Pons (tissue), 1 donor: ENCODE measurements at places on chromosomes 11 and 22.

DNA sequence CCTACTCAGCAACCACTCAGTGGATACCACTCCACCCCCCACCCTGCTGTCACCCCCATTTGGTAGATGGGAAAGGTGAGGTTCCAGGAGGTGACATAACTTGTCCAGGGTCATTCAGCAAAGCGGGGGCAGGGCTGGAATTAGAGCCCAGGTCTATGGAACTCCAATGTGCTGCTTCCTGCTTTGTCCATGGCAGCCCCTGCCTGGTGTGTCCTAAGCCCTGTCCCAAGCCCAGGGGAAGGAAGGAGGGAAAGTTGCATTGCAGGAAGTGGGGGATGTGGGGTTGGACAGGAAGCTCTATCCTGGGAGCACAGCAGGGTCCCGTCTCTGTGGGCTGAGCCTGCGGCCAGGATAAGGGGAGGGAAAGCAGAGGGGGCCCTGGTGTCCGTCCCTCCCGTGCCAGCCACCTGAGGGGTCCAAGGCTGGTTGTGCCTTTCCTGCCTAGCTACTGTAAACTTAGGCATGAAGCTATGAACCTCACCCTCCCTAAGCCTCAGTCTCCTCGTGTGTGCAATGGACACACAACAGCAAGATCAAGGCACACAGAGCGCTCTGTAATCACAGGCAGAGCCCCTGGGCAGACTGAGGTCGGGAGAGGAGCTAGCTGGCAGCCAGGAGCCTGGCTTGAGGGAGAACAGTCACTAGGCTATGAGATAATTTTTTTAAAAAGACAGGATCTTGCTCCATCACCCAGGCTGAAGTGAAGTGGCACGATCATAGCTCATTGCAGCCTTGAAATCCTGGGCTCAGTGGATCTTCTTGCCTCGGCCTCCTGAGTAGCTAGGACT is 12.9 kb downstream of the GAL3ST1 start:
- DNase-seq: no peak

DNA sequence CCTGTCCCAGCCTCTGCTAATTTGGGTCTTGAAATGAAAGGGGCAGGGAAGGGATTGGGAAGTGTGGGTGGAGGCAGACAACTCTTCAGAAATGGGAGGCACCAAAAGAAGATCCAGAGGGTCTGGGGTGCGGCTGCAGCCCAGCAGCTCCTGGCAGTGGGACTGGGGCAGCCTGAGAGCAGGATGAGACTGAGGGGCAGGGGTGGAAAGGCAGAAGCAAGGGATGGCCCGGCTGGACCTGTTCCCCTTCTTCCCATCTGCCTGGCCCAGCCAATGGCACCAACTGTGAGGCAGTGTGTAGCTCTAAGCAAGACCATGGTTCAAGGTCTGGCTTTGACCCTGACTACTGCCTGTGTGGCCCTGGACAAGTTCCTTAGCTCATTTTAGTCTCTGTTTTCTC is 160.4 kb downstream of the ENTHD1 start:
- DNase-seq: no peak

DNA sequence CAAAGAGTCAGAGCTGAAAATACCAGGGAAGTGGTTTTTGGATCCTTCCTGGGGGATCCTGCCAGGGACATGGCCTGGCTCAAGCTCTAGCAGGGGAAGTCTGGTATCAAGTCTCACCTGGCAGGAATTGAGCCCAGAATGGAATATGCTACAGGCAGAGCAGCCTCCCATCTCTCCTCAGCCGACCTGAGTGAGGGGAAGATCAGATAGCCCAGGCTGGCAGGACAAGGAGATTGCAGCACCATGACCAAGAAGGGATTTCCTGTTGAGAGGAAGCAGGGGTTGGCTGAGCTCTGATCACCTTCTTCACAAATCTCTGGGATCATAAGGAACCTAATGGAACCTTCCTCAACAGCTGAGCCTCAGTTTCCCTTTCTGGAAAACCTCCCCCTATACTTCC is 13.0 kb downstream of the OAF start:
- no peak for DNase-seq

GRCh38 chr11:111785886-111786412 is 19.8 kb upstream of the PPP2R1B start:
- DNase-seq: peak; percentile 22

GRCh38 chr22:48535868-48536540 is 1291.7 kb downstream of the BRD1 start:
- DNase-seq: peak; percentile 68

- no peak for DNase-seq
These were observed 40.0 kb downstream of the CACNG2 start for GRCh38 chr22:36663561-36663960.

GRCh38 chr11:1453611-1454034 is 33.0 kb downstream of the MOB2 start:
- no peak for DNase-seq

DNA sequence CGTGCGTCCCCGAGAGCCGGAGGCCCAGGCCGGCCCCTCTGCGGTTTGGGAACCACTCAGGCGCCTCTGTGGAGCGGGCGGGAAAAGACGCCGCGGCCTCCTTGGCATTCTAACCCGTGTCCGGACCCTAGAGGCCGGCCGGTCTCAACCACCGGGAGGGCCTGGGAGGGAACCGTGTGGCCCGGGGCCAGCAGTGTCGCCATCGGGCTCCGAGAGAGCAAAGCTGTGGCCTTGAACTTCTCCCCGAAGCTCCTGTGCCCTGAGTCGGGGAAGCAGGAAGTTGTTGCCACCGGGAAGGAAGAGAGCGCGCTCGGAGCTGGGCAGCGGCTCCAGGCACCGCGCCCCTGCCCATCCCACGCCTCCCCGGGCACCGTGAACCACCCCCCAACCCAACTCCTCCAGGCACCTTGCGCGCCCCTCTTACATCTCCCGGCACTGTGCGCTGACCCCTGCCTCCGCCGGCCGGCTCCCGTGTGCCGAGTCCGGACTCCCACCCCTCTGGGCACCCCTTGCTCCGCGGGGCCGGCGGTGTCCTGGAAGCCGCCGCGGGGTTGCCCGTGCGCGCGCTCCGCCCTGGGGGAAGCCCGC is 80.0 kb upstream of the PPARA start:
- no peak for DNase-seq

DNA sequence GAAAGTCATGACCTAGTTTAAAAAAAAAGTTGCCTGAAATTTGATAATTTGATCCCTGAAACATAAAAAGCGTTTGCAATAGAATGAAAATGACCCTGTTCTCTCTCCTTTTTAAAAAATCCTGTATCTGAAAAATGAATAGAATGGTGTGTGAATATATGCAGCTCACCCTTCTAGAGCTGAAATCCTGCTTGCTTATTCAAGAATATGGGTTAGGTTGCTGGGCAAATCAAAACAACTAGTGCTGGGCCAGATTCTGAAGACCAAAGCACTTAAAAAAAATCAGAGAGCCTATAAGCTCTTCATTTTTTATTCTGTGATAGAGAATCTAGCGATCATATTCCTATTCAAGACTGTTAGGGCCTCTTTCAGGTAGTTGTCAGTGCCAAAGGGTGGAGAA is 131.6 kb downstream of the MPPED2 start:
- DNase-seq: no peak

DNA sequence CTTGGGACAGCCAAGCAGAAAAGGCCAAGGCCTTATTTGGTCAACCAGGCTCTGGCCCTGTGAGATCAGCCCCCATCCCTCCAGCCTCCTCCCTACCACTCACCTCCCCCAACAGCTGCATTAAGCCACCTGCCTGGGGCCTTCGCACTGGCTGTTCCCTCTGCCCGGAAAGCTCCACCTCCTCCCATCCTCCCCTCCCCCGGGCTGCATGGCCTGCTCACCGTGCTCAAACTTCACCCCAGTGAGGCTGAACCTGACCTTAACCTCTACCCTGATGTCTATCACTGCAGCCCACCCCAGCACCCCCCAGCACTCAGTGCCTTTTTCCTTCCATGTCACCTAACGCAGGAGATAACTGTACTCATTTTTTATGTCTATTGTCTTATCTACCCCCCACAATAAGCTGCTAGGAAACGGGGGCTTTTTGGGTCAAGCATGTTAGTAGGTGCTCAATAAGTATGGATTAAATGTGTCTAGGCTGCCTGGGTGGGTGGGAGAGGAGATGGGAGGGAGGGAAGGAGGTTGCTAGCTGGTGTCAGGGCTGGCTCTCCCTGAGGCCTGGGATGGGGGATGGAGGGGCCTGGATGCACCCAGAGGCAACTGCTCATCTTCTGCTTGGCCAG is 912 bp downstream of the PTPRCAP start:
- no peak for DNase-seq

- DNase-seq: no peak
These were observed 26.0 kb downstream of the NEAT1 start for GRCh38 chr11:65448418-65449105.

GRCh38 chr11:123771664-123772063 is 17.3 kb upstream of the OR6X1 start:
- no peak for DNase-seq

GRCh38 chr11:118524757-118525470 is 2.4 kb upstream of the TTC36 start:
- DNase-seq: no peak

- DNase-seq: no peak
These were observed 45.7 kb upstream of the CD5 start for GRCh38 chr11:61056571-61056970.

- no peak for DNase-seq
These were observed 20.6 kb upstream of the RAPSN start for GRCh38 chr11:47469361-47470179.

- no peak for DNase-seq
These were observed 25.4 kb downstream of the TP53AIP1 start for GRCh38 chr11:128917144-128917724.

GRCh38 chr22:43925433-43926348 is 2.1 kb downstream of the PNPLA3 start:
- peak; percentile 14 for DNase-seq

DNA sequence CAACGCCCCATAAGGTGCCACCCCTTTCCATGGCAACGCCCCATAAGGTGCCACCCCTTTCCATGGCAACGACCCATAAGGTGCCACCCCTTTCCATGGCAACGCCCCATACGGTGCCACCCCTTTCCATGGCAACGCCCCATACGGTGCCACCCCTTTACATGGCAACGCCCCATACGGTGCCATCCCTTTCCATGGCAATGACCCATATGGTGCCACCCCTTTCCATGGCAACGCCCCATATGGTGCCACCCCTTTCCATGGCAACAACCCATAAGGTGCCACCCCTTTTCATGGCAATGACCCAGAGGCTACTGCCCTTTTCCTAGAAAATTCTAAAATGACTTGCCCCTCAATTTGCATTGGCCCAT is 72.1 kb downstream of the BRD1 start:
- no peak for DNase-seq

GRCh38 chr11:76512851-76513653 is 68.2 kb downstream of the EMSY start:
- DNase-seq: peak; percentile 34

DNA sequence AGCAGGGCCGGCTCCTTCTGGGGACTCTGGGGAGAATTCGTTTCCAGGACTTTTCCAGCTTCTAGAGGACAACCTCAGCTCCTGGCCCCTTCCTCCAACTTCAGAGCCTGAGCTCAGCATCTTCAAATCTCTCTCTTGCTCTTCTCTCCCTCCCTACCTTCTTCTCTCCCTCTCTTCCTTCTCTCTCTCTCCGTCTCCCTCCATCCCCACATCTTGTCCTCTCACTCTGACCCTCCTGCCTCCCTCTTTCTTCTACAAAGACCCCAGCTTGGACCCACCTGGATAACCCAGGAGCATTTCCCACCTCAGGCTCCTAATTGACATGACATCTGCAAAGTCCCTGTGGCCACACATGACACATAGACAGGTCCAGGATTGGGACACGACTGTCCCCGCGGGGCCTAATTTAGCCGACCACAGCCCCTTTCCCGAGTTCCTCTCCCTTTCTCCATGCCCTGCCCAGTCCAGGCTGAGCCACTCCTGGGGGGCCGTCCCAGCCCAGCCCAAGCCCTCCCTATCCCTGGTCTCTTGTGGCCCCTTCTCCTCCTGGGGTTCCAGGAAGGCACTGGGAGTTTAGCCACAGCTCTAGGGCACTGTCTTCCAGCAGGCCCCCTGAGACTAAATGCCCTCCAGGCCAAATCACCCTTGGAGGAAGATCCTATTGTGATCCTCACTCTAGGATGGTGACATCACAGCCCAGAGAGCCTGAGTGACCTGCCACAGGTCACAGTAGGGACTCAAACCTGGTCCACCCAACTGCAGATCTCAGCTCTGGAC is 36.9 kb downstream of the IGLL5 start:
- no peak for DNase-seq

DNA sequence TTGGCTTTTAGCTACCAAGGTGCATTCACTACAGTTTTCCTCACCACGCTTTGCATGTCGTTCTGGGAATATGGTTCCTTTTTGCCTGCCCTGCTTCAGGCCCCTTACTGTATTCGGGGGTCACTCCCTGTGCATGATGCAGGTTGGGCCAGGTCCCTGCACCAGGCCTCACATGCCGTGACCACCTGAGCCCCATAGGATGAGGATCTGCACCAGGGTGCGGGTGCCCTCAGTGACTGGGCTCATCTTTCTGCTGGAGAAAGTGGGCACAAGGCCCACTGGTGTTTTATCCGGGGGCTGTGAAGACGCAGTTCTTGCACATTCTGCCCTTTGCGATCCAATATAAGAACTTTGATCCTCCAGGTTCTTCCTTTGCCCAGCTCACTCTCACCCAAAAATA is 45.7 kb upstream of the CABP7 start:
- DNase-seq: no peak

GRCh38 chr11:38130976-38131375 is 1532.9 kb upstream of the RAG2 start:
- DNase-seq: no peak

DNA sequence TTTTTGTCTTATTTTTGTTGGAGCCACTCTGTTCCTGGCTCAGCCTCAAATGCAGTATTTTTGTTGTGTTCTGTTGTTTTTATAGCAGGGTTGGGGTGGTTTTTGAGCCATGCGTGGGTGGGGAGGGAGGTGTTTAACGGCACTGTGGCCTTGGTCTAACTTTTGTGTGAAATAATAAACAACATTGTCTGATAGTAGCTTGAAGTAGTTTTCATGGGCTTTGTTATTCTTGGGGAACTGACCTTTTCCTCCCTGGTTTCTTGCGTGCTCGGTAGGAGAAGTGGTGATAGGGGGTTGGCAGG is 6.0 kb upstream of the MCM5 start:
- DNase-seq: no peak

DNA sequence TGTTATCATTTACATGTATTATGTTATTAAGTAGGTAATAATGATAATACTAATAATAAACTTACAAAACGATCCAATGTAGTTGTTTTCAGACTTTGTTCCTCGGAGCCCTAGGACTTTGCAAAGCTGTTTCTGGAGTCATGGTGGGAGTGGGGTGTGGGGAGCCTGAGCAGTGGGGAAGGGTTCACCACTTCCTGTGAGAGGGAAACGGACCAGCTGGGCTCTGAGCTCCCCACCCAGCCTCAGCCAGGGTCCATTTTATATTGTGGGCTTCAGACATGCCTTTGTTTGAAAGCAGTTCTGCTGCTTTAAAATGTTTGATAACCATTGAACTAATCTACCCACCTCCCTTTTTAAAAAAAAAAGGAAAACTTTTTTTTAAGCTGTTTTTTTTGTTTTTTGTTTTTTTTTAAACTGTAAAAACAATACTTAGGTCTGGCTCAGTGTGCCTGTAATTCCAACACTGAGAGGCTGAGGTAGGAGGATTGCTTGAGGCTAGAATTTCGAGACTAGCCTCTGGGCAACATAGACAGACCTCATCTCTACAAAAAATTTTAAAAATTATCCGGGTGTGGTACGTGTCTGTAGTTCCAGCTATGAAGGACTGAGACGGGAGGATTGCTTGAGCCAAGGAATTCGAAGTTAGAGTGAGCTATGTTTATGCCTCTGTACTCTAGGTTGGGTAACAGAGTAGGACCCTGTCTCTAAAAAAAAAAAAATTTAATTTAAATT is 7.0 kb downstream of the SERPING1 start:
- no peak for DNase-seq

- no peak for DNase-seq
These were observed 187.5 kb downstream of the SHANK2 start for GRCh38 chr11:71064702-71065515.

GRCh38 chr11:58641341-58641740 is 18.9 kb downstream of the CNTF start:
- DNase-seq: no peak
